ENCODE measurements at places on chromosomes 4 and X.

DNA sequence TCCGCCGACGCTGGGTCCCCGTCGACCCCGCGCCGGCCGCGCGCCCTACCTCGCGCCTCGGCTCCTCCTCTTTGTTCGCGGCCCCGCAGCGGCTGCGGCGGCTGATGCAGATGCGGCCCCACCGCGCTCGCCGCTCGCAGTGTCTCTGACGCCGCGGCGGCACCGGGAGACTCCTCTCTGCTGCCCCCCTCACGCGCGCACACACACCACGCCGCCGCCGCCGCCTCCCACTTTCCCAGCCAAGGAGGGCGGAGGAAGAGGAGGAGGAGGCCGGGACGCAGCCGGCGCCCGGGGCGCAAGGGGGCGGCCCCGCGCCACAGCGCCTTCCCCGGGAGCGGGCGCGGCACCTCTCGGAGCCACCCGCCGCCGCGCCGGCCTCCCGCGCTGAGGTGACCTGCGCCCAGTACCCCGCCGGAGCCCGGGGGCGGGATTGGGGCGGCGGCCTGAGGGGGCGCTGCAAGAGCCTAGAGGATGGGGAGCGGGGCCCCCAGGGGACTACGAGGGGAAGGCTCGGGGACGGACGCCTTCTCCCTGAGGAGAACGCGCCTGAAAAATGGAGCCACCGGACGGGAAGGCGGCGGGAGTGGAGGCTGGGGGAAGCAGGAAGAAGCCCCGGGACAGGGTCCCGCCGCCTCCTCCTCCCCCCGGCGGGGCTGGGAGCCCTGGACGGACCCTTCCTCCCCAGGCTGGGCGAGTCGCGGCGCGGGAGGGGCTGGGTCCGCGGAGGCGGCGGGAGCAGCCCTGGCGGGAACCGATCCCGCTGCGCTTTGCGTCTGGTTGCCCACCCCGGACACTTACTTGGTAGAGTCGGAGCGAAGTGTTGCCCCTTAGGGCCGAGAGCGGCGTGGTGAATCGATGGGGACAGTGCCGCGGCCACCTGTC, at the start of gene SH3RF1:
Gene SH3RF1, minus strand, starts transcription at position 147 of the 882 bp plus-strand sequence. CDS start 1,744 bp downstream, outside the sequence.
- peak; percentile 56 for DNase-seq

GRCh38 chr4:165517216-165517615, 138.4 kb downstream of the CPE start:
- no peak for DNase-seq

DNA sequence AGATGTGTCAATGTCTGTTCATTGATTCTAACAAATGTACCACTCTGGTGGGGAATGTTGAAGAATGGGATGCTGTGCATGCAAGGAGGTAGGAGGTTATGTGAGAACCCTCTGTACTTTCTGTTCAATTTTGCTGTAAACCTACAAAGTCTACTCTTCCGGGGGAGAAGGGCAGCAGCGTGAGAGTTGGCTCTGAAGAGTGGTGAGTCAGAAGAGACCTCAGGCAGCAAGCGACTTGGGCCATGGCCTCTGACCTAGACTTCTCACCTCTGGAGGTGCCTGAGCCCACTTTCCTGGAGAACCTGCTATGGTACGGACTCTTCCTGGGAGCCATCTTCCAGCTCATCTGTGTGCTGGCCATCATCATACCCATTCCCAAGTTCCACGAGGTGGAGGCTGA, 26.7 kb downstream of the MANBA start:
- DNase-seq = no peak

- no peak for DNase-seq
Measured at GRCh38 chrX:149527705-149528104, 13.1 kb upstream of the EOLA1 start.

DNA sequence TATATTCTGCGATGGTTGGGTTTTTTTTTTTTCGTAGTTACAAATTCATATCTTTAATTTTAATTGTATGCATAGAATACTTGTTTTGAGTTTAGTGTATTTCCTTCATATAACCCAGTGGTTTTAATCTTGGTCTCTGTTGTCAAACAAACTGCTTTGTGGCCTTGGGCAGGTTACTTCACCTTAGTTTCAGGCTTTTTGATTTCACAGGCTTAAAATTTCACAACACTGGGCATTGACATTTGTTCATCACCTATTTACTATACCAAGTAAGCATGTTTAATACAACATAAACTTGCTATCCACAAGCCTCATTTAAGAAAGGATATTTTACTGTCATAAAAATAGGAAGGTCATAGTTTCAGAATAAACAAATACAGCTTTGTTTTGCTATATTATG, 14.7 kb downstream of the RAPGEF2 start:
- DNase-seq = no peak

GRCh38 chrX:121227888-121228287, 180.5 kb downstream of the GLUD2 start:
- no peak for DNase-seq

DNA sequence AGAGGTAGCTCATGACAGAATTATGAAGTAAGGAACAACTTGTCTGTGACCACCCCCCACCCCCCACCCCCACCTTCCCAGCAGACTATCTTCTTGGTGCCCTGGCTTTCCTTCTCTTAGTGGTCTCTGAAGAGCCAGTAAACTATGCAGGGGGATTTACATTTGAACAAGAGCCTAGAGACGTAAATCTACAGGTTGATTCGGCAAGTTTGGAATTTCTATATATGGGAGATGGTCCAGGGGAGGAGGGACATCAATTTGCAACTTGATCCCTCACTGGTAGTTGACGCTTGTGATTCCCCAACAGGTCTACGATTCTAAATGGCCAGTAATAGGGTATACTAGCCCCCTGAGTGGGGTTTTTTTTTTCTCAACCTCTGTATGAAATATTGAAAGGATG, 36.7 kb downstream of the IL13RA1 start:
- no peak for DNase-seq

GRCh38 chr4:86594559-86595425, 677 bp downstream of the PTPN13 start:
- DNase-seq = no peak

- no peak for DNase-seq
Measured at GRCh38 chr4:38667085-38667893, 3.3 kb downstream of the KLF3 start.

DNA sequence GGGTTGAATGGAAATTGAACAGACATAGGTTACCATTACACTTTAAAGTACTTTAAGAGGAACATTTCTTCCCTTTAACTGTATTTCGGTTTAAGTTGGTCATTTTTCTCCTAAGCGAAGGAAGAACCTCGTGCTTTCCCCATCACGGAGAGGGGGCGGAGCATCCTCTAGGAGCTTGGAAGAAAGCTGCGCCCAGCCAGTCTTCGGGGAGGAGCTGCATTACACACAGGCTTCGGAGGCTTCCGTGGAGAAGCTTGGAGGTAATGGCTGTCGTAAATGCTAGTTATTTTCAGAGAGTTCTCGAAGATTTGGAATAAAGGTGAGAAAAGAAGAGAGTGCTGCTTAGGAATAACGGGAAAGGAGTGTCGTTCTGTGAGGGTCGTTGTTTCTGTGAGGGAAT, at the start of gene PWWP3B:
Gene PWWP3B, plus strand, starts transcription at position 199 of the 400 bp plus-strand sequence. CDS start 37,128 bp downstream, outside the sequence.
- no peak for DNase-seq

DNA sequence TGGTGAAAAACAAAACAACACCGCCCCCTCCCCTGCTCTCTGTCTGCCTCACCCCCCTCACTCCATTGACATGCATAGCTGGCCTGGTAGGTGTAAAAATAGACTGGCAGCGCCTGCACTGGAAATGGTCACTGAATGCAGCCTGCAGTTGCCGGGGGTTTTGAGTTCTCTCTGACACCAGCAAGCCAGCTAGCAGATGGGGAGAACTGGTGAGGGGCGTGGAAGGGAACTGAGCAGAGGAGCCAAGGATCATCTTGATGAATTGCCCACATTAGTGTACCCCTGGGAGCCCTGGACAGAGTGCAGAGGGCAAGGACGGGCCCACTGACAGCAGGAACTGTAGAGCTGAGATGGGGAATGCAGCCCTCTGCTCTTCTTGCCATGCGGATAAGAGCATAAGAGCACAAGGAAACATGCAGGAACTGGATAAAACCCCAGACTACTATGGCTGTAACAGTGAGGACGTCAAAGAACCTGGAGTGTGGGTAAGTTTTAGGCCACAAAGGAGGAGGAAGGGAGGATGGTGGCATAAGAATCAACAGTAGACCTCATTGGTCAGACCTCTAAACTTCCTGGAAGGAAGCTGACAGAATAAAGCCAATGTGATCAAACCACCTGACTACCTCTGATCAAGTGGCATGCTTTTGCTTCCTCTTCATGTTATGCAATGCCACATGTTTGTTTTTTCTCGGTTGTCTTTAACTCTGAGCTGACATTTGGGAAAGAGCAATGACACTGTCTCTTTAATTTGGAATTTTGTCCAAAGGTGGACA, 96.3 kb downstream of the ANK2 start:
- DNase-seq = no peak

DNA sequence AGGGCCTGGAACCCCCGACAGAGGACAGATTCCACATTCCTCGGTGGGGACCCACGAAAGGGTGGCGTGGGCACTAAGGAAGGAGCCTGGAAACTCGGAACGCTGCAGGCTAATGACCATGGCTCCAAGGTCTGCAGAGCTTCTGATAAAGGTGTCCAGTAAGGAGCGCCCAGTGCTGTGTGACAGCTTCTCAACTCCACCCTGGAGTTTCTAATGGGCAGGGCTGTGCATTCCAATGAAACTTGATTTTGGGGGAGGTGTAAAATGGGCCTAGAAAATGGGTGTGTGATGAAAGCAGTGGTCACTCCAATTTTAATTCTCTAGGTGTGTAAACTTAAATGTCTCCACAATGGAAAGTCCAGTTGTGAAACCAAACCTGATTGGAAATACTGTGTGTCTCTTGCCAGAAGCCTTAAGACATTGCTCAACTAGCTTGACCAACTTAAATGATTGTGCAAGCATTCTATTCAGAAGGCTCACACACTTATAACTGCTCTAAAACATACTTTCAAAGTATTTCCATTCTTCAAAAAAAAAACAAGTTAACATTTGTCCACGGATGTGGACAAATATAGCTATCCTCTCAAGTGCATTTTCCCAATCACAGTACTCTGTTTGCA, 52.1 kb downstream of the XAGE2 start:
- DNase-seq = no peak

DNA sequence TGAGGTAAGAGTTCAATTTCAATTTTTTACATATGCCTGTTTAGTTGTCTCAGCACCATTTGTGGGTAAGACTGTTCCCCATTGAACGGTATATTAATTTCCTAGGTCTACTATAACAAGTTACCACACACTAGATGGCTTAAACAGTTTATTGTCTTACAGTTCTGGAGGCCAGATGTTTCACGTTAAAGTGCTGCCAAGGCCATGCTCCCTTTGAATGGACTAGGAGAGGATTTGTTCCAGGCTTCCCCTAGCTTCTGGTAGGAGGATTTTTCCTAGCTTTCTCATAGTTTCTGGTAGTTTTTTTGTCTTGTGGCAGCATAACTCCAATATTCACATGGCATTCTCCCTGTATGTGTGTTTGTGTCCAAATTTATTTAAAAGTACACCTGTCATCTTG, 149.3 kb upstream of the CYSLTR1 start:
- no peak for DNase-seq

- DNase-seq = no peak
Measured at GRCh38 chr4:120263618-120264017, 197.0 kb upstream of the MAD2L1 start.

DNA sequence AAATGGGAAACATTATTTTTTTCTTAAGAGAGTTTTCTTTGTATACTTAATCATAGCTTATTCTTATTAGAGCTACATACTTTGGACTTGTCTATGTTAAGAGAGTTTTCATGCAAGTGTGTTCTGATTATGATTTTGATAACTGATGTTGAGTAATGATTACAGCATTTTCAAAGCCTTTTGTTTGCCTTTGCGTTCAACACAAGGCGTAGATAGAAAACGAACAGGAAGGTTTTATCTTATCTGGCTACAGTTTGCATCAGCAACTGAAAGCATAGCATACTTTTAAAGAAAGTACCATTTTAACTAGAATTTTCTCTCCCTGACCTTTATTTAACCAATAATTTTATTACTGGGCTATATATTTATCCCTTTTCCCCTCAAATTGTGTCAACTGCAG, 51.6 kb upstream of the PDLIM5 start:
- DNase-seq = no peak

DNA sequence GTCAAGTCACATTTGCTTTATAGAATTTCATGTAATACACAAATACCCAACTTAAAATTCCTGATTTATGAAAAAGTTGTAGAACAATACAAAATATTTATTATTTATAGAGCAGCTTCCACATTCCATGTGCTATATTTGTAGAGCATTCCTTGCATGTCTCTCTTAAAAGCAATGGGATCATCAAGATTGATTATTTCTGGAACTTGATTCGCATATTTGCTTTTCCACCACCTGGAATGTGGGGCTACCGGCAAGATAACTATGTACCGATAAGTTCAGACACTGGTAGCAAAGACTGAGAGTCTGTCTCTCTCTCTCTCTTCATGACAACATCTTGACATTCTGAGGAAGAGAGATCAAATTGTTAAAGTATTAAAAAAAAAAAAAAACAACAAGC, 59.3 kb downstream of the MAPK10 start:
- DNase-seq = no peak

DNA sequence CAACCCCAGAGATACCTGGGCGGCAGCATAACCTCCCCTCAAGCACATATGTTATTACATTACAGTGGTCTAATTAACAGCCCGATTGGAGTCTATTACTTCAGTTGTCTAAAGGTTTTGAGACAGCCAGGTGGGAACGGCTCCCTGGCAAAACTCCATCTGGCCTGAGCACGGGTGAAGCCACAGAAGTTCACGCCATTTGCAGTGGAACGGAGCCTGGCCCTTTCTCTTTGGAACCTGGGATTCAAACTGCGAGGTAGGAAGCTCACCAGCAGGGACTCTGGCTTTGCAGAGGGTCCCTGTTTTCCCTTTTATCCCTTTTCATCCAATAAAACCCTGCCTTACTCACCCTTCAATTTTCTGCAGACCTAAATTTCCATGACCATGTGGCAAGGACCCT, 45.9 kb upstream of the NEIL3 start:
- no peak for DNase-seq

DNA sequence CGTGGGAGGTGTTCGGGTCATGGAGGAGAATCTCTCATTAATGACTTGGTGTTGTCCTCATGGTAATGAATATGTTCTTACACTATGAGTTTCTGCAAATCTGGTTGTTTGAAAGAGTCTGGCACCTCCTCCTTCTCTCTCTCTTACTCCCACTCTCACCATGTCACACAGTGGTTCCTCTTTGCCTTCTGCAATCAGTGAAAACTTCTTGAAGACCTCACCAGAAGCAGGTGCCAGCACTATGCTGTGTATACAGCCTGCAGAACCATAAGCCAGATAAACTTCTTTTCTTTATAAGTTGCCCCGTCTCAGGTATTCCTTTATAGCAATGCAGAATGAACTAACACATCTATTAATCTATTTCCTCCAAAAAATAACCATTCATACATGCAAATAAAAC, 275.0 kb downstream of the ANTXR2 start:
- DNase-seq = no peak

GRCh38 chrX:24479924-24480323, 14.8 kb downstream of the PDK3 start:
- DNase-seq = no peak

- no peak for DNase-seq
Measured at GRCh38 chr4:6183740-6184139, 16.6 kb downstream of the JAKMIP1 start.

- DNase-seq = no peak
Measured at GRCh38 chr4:126742885-126743284, 889.9 kb upstream of the INTU start.
